Hematopoietic multipotent progenitor cell treated with erythropoietin and hydrocortisone succinate and interleukin-3 and kit ligand, for 6 days (in vitro differentiated cells): ENCODE measurements at places on chromosomes 13 and 19.

DNA sequence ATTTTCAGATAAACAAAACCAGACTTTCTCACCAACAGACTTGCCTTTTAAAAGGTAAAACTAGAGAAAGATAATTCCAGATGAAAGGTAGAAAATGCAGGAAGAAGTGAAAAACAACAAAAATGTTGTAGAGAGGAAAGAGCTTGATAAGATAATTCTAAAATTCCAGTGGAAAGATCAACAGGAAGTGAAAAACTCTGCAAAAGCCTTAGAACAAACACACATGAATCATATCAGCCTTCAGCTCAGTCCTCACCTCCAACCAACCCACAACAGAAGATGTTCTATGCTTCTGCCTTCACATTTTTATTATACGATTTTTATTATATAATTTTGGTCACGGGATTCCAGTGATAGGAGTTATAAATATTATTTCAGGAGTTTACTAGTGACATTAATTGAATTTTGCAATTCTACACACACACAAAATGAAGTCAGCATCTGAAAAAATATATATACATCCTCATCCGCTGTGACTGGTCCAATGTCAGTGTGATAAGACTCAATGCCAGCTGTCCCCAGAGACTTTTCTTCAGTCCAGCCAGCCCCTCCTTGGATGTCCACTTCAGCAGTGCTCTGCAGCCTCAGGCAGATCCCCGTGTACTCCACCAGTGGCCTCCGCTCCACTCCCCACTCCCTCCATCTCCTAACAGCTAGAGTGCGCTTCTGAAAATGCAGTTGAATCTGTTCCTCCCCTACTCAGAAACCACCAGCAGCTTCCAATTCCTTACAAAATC lies 57.9 kb downstream of the GADD45B start:
- no peak for DNase-seq

DNA sequence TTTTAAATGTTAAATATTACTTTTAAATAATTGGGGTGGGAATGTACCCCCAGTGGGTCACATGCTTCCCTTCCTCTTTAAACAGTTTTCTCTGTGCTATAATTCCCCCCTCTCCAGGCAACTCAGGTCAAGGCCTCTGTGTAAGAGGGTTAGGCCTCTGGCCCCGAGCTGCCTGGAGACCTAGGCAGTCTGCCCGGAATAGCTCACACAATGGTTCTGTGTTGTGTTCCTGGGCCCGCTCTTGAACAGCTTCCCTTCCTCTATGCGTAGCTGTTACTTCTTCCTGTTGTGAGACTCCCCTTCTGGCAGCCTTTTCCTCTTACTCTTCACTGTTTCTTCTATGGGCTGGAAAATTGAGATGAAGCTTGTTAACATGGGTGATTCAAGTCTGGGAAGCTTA lies 14.8 kb upstream of the ZNF492 start:
- DNase-seq: no peak

GRCh38 chr19:16118489-16119033 lies 6.9 kb downstream of the RAB8A start:
- peak; percentile 75 for DNase-seq

GRCh38 chr13:39760521-39760920 lies 105.1 kb downstream of the COG6 start:
- no peak for DNase-seq

- DNase-seq: no peak
Observed at GRCh38 chr13:25335856-25336255, 34.4 kb downstream of the NUP58 start.

- DNase-seq: no peak
Observed at GRCh38 chr19:36089847-36090246, 21.1 kb upstream of the OVOL3 start.

GRCh38 chr13:109813663-109814062 lies 27.3 kb upstream of the IRS2 start:
- no peak for DNase-seq

DNA sequence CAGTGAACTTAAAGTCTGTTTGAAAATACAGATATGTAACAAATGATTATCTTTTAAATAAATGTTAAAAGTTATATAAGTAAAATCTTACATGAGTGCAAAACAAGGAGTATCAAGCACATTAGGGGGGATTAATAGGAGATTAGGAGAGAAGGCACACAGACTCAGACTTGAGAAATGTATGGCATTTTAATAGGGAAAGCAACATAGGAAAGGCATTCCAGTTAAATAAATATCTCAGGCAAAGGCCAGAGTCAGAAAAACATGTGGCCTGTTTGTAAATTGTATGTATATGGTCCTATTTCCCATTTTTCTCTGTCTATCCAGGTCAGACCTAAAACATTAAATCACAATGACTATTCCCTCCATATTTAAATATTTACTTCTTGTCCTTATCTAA lies 462.7 kb downstream of the GPC6 start:
- DNase-seq: no peak

- peak; percentile 53 for DNase-seq
Observed at GRCh38 chr19:36060430-36060829, 5.7 kb downstream of the WDR62 start.

- DNase-seq: no peak
Observed at GRCh38 chr13:33289966-33290365, 4.4 kb upstream of the STARD13 start.

- peak; percentile 47 for DNase-seq
Observed at GRCh38 chr13:60335531-60335930, 61.5 kb upstream of the TDRD3 start.

DNA sequence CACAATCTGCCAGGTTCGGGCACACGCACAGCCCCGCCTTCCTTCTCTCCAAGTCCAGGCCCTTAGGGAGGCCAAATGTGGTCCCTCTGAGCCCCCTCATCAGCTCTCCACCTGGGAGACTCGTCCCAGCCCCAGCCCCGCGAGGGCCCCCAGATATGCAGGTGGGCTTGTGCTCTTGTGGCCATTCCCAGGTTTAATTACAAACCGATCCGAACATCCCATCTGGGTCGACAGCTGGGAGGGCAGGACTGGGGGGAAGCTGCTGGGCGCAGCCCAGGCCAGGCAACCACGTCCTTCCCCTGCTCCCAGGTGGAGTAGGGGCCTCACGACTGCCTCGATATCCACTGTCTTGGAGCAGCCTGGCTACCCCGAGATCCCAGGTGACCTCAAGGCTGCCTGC lies 7.5 kb upstream of the C2CD4C start:
- DNase-seq: no peak

DNA sequence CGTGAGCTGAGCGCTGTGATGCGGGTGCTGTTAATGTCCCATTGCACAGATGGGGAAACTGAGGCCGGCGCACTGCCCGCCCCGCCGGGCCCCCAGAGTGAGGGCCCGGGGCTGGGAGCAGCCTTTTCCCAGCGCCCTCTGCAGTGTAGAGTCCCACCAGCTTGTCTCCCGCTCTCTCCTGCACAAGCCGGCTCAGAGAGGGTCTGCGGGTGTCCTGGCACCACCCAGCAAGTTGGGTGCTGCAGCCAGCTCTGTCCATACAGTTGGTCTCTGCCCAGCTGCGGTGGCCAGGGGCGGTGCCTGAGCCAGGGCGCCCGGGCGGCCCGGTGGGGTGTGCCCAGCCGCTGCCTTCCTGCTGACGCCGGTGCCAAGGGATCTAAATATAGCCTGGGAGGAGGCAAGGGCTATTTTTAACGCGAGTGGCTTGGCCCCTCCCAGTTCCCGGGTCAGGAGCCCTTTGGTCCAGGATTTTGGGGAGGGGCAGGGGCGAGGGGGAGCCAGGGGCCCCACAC lies 19.3 kb downstream of the GADD45B start:
- DNase-seq: peak; percentile 60

DNA sequence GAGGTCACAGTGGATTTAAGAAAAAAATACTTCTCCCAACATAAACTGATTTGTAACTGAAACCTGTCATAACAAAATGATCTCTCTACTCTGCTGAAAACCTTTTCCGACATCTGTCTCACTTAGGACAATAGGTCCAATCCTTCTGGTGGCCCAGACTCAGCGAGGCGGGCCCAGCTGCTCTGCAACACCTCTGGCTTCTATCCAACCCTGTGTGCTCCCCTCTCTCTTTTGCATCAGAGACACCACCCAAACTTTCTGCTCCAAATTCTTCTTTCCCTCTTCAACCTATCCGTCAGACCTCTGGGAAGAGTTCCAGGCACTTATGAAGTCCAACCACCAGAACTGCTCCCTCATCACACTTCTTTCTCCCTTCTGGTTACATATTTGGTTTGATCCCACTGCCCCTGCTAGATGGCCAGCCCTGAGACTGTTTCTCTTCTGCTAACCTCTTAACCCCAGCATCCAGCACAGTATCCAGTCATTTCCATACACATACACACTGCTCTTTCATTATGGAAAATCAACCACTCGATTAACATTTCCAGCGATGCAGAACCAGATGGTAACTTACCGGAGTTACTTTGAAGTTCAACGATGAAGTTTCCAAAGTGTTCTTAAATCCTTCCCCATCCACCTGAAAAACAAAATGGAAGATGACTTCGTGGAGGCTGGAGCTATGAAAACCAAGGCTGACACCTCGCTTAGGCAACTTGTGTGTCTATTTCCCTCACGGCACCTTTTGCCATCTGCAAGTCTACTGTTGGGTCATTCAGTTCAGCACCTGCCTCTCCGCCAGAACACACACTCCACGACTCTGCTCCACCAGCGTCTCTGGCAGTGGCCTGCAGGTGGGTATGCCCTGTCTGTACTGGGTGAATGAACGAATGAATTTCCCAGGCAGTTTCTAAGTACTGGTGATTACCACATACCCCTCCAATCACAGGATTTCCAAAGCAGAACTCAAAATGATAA lies 9.4 kb downstream of the SAFB2 start:
- DNase-seq: no peak

- DNase-seq: peak; percentile 82
Observed at GRCh38 chr19:46704379-46705076, 12.4 kb downstream of the PRKD2 start.

DNA sequence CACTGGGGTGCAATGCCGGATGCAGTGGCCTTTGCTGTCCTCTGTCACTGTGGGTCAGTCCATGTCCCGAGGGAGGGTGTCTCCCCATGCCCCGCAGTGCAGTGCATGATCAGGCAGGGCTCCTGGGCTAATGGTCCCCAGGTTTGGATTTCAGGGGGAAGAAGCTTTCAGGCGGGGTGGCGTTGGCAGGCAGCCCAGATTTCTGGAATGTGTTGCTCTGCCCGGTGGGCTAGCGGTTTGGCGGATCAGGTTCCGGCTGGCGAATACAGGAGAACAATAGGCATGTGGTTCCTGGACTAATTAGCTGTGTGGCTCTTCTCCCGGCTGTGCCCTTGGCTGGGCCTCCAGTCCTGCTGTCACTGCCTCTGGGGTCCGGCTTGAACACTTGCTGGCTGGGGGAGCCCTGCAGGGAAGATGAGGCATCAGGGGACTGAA lies 141.3 kb downstream of the FGF9 start:
- DNase-seq: no peak

- no peak for DNase-seq
Observed at GRCh38 chr19:31910224-31910623, 435.2 kb upstream of the ZNF507 start.

GRCh38 chr19:13951799-13952153 lies 533 bp upstream of the DCAF15 start:
- DNase-seq: no peak

GRCh38 chr19:45865269-45865948 lies 1.3 kb downstream of the FOXA3 start:
- DNase-seq: no peak

DNA sequence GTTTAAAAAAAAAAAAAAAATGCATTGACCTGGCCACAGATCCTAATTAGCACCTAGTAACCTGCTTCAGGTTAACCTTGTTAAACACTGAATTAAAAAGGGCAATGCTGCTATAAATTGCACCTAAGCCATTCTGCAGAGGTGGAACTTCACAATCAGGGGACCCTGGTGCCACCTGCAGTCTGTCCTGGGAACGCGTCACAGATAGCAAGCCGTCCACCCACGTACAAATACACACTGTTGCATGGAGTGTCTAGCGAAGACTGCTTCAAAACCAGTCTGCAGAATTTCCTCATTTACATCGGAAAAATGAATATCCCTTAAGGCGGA lies 169.3 kb downstream of the COL4A1 start:
- DNase-seq: peak; percentile 71

DNA sequence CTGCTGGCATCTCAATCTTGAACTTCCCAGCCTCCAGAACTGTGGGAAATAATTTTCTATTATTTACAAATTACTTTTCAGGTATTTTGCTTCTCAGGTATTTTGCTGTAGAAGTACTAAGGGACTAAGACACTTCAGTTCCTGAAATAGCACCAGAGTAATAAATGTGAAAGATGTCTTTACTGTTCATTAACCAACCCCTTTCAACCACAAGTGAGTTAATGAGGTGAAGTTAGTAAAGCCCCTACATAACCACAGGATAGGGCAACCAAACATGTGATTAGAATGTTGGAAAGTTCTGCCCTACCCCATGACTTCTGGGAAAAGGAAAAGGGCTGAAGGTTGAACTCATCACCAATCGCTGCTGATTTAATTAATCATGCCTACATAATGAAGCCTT lies 2.7 kb upstream of the ZNF345 start:
- no peak for DNase-seq

GRCh38 chr13:50529154-50529882 lies 314.2 kb downstream of the DLEU7 start:
- DNase-seq: peak; percentile 48

DNA sequence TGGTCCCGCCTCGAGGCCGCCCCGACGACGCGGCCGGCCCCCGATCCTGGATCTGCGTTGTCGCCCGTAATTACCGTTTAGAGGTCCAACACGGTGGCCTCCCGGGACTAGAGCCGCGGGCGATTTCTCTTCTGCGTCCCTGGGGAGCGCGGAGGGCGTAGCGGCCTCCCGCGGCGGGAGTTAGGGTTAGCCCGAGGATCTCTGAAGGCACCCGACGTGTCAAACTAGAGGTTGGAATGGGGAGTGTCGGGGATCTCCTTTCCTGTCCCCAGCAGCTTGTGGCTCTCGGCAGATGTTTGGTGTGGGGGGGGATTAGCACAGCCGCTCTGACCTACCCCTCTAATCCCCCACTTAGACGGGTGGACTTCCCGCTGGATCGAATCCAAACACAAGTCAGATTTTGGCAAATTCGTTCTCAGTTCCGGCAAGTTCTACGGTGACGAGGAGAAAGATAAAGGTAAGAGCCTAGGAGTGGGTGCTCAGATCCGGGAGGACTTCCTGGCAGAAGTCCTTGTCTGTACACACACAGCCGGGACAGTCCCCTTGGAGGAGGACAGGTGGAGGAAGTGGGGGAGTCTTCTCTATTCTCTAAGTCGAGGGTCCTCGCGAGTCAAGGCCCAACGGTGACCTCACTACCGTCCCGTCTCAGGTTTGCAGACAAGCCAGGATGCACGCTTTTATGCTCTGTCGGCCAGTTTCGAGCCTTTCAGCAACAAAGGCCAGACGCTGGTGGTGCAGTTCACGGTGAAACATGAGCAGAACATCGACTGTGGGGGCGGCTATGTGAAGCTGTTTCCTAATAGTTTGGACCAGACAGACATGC lies 581 bp downstream of the CALR start:
- DNase-seq: peak; percentile 58

GRCh38 chr13:22748866-22749577 lies 431.8 kb upstream of the SGCG start:
- no peak for DNase-seq

DNA sequence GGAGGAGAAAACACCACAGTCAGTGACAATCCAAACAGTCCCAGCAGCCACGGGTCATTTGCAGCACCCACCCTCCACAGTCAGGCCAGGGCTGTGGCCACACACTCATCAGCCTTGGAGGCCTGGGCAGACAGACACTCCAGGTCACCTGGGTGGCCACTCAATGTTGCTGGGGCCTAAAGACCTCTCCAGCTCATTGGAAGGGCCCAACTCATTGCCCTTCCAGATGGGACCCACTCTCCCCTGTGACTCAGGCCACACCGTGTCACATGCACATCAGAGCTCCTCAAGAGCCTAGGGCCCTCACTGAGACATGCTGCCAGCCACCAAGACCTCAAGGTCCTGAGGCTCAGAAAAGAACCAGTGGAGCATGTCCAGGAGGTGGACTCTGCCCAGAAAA lies 22.4 kb downstream of the TUBA3C start:
- DNase-seq: no peak
